Stimulated activated CD8-positive, alpha-beta memory T cell treated with anti-CD3 and anti-CD28 coated beads, Interleukin-4, amount 100 ng/mL, for 4 hours (primary cell): ENCODE measurements at places on chromosomes 7 and 10.

DNA sequence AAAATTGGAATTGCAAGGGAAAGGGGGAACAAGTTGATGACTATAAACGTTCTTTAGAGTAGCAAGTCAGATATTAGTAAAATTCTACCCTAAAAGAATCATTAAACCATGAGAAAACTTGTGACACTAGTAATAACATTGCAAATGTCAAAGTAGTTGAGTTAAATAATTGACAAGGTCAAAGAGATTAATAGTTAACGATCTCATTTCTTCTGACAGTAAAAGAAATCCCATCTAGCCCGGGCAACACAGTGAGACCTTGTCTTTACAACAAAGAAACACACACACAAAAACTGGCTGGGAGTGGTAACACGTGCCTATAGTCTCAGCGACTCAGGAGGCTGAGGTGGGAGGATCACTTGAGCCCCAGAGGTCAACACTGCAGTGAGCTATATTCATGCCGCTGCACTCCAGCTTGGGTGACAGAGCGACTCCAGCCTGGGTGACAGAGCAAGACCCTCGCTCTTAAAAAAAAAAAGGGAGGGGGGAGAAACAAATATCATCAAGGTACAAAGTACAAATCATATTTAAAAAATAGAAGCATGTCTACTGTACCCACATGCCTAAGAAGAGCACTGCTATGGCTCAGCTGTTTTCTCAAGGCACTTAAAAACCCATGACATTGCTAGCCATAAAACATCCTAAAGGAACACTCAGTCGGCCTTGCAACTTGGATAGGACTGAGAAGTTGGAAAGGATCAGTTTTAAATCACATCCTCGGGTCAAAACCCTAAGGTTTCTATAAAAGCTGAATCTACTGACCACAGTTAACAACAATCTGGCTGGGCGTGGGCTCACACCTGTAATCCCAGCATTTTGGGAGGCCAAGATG lies 401.1 kb downstream of the PARD3 start:
- DNase-seq = no peak

- DNase-seq = no peak
These were observed 4.2 kb downstream of the NT5C2 start for GRCh38 chr10:103188853-103189252.

DNA sequence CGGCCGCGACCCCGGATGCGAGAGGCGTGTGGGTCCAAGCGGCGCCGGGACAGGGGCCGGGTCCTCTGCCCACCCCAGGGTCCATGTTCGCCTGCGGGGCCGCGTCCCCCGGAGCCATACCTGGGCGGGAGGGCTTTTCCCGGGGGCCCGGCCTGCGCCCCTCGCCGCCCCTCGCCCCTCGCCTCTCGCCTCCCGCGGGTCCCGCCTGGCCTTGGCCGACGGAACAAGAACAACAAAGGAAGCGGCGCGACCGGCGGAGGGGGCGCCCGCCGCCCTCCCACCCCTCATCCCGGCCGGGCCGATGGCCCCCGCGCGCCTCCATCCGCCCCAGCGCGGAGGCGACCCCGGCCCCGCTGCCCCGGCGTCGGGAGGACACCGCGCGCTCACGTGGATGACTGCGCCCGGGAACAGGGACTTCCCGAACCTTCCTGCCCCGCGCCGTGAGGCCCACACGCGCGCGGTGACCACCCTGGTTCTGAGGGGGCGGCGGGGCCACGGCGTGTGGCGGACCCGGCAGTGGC lies 348.2 kb downstream of the DNAJB6 start:
- DNase-seq = no peak

GRCh38 chr7:33901847-33902246 lies 3.5 kb upstream of the BMPER start:
- no peak for DNase-seq

GRCh38 chr10:108566316-108567107 lies 1356.8 kb downstream of the XPNPEP1 start:
- DNase-seq = no peak
